ENCODE measurements at places on chromosomes 11 and 22.

DNA sequence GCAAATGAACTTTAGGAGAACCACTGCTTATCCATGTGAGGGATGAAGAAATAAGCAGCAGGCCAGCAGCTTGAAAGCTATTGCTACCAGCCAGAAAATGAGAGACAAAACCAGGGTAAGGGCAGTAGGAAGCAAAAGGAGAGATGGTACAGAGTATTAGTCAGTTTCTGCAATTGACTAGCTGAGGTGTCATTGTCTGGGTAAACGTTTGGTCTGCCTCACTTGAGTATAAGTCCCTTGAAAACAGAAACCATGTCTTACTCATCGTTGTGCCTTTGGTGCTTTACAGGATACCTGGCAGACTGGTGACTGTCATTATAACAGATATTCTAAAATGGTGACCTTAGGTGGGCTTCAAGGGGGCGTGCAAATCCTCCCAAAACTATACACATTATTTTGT lies 63.9 kb upstream of the USP47 start:
- DNase-seq: no peak

DNA sequence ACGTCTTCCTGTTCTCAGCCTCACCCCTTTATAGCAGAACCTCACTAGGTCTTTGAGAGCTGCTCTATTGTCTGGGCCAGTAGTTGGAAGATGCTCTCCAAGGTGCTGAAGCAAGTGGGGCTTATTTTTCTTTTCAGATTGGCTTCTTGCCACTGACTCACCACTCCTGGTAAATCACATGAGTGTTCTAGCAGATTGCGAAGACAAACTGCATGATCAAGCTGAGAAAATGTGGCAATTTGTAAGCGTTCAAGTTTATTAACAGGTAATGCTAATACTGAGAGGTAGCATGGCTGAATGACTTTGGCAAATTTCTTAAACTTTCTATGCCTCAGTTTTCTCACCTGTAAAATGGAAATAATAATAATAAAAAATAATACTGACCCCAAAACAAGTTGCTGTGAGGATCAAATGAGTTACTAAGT lies 59.2 kb downstream of the CACNG2 start:
- DNase-seq: peak; percentile 15

DNA sequence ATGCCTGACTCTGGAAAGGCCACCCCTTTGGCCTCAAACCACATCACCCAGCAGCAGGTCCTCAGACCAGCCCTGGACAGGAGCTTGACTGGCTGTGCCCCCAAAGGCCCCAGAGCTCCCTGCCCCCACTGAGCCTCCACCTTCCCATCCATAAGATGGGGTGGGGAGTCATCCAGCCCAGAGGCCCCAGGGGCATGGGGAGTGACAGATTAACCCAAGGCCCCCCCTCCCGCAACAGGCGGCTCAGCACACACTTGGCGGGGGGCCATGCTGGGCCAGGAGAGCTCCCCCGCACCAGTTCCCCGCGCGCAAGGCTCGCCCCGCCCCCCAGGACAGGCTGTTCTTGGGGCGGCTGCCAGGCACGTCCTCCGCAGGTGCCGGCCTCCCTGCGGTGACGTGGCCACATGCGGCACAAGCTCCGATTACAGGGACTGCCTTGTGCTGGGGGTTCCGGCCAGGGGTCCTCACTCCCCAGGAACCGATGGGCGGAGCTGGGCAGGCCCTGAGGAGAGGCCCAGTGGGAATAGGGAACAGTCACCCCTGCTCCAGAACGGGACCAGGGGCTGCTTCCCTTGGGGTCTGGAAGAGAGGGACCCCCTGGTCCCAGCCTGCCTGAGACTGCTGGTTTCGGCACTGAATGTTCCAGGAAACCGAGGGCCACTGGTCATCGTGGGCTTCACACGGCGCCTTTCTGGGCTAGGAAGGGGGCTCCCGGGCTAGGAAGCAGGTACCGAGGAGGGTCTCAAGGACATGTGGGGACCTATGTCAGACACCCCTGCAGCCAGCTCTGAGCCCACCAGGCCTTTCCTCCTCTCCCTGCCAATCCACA lies 5.1 kb upstream of the CDKN1C start:
- no peak for DNase-seq

GRCh38 chr11:65426839-65427690 lies 4.5 kb downstream of the NEAT1 start:
- peak; percentile 66 for DNase-seq

- no peak for DNase-seq
Measured at GRCh38 chr11:33930317-33931021, 38.6 kb upstream of the LMO2 start.

GRCh38 chr11:117900121-117900648 lies 23.7 kb upstream of the FXYD6 start:
- DNase-seq: no peak

GRCh38 chr22:18055619-18056160 lies 22.1 kb upstream of the PEX26 start:
- DNase-seq: no peak

GRCh38 chr22:22935546-22936157 lies 48.0 kb downstream of the IGLL5 start:
- DNase-seq: peak; percentile 31

- no peak for DNase-seq
Measured at GRCh38 chr11:75371949-75372876, 20.8 kb upstream of the ARRB1 start.

DNA sequence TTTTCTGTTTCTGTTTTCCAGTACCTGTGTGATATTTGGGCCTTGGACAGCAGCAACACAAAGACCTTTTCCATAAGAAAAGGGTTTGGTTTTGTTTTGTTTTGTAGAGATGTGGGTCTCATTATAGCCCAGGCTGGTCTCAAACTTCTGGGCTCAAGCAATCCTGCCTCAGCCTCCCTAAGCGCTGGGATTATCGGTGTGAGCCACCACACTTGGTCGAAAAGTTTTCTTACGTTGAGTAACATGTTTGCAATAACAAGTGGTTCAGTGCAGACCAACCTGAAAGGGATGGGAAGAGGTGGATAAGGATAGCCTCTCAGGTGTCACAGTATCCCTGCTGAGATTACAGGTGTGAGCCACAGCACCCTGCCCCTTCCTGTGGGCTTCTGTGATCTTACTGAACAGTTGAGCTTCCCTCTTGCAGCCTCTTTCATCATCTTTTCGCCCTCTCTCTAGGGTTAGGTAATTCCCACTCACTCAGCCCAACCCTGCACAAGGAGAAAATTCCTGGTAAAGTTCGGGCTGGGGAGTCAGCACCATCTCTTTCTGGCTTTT lies 3.5 kb upstream of the MRPL48 start:
- DNase-seq: no peak

- no peak for DNase-seq
Measured at GRCh38 chr11:82988936-82989627, 82.6 kb downstream of the RAB30 start.

GRCh38 chr11:126186708-126187529 lies 24.5 kb downstream of the RPUSD4 start:
- no peak for DNase-seq

- no peak for DNase-seq
Measured at GRCh38 chr22:41481131-41481830, 12.4 kb downstream of the ACO2 start.

DNA sequence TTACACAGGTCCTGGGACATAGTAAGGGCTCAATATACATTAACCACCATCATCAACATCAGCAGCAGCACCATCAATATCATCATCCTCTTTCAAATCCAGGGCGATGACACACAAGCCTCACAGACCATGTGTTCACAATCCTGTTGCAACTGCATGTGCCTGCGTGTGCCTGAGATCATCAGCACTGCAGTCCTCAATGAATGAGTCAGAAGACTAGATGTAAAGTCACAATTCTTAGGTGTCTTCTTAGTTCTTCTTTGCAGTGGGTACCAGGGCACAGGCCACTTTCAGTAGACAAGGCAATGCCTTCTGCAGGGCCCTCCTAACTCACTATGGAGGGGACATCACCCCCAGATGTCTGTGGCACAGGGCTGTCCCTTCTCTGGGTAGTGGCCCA lies 111.1 kb downstream of the MYO18B start:
- DNase-seq: no peak

DNA sequence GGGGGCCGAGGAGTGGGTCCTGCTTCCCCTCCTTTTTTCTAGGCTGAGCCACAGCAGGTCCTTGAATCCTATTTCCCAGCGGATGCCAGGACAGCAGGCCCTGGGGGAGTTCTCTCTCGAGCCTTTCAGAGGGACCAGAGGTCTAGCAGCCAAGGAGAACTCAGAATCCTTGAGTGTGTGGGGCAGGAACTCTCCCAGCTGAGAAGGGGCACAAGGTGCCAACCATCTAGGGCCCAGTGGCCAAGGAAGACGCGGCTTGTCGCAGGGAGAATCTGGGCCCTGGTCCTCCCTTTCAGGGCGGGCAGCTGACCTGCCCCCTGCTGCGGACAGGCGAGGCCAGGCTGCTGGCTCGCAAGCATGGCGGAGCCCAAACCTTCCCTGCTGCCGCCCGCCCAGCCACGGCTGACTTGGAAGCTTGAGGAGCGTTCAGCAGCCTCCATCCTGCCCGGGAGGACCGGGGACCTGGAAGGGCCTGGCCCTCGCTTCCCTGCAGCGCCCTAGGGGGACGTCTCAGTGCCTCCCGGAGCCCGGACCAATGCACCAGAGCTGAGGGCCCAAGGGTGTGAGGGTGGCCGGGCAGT lies 972 bp upstream of the TSSC4 start:
- no peak for DNase-seq

DNA sequence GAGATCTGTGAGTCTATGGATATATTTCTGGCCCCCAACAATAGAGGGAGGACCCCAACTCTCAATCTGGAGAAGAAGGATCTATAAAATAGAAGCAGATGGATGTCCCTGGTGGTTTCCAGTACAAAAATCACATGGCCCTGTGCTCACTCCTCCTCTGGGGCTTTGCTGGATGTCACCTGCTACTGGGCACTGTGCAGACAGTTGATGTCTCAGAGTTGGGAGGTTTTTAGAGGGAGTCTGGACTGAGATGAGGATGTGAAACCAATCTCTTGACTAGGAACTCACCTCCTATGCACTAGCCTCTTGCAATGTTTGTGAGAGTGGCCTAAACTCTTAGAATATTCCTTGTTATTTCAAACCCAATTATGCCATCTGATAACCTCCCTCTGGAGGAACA lies 107.2 kb downstream of the SCN3B start:
- DNase-seq: no peak

GRCh38 chr11:19379465-19379864 lies 138.7 kb upstream of the E2F8 start:
- DNase-seq: no peak

GRCh38 chr11:60485987-60486386 lies 6.6 kb upstream of the MS4A12 start:
- DNase-seq: peak; percentile 16

GRCh38 chr11:66412110-66412509 lies 8.7 kb upstream of the NPAS4 start:
- no peak for DNase-seq

DNA sequence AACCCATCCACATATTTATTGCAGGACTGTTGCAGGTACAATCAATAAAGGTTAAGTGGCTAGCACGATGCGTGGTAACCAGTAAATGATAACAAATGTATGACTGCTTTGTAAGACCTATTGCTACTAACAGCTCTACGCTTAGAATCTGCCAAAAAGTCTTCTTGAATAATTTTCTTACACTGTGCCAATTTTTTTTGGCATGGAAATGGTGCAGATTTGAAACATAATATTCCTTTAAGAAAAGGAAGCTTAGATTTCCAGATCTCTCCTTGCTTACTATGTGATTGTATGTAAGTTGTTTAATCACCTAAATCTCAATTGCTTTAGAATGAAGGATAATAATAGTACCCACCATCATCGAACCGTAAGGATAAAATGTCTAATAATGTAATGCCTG lies 192.0 kb downstream of the LRRC4C start:
- DNase-seq: no peak

GRCh38 chr11:69327741-69328191 lies 33.8 kb downstream of the MYEOV start:
- no peak for DNase-seq

DNA sequence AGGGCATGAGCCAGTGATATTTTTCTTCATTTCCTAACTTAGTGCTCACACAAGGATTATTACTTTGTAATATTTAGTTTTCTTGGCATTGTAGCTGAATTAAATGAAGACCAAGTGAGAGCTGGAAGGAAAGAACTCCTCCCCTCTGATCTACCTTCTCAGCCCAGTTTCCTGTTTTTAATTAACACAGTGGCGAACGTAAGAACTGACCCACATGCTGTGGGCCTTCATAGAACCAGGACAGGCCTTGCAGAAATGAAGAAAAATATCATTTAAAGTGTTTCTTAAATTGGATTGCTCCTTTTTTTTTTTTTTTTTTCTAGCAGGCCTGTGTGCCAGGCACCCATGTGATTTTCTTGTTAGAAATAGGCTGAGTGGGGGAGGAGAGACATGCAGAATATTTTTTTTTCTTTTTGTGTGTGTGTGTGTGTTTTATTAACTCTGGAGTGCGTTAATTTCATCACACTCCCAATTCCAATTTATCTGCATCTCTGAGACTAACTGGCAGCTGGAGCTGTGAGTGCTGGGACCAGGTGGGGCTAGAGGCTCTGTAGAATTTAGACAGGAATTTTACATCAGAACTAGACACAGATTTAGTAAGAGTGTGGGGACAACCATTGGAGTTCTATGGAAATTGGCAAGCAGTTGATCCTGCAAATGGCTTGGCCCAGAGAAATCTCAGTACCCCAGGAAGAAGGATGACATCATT lies 320.5 kb downstream of the DDX10 start:
- no peak for DNase-seq

GRCh38 chr11:36007127-36007655 lies 63.3 kb downstream of the LDLRAD3 start:
- no peak for DNase-seq

DNA sequence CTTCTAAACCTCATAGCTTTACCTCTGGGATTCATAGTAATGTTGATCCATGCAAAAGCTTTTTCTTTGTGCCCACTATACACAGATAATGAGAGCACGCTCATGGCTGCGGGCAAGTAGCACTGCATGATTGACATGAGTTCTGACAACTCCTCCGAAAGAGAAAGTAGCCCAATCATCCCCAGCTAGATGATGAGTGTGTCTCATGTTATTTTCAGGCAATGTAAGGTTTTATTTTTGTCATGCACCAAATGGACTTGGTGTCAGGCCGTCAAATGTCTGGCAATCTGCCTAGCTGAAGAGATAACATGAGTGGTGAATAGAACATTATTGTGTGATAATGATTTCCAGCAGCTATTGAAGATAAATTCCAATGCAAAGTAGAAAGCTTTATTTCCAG lies 662.6 kb downstream of the NTM start:
- DNase-seq: no peak

Measured in activated CD4-positive, alpha-beta T cell treated with anti-CD3 and anti-CD28 coated beads, Interleukin-2, amount 50 U/mL, for 48 hours (primary cell).